ENCODE measurements at places on chromosomes 3 and 15. TPM values are rescaled to one million over a fixed set of nuclear protein-coding genes. Genes with fewer than 3 reads are reported as not detected.

The SKOR1 gene
- total RNA-seq, result 0.96 TPM

- no peak overlapping the region for H3K27ac ChIP-seq
- no peak for DNase-seq
- H3K4me1 ChIP-seq, result peaks cover 2% of the 10 kb centered on the region
- H3K4me3 ChIP-seq, result no peak overlapping the region
These were observed 2.2 kb downstream of the FAM174B start for GRCh38 chr15:92653366-92653765.

The CISH gene
- total RNA-seq, result 217 TPM

DNA sequence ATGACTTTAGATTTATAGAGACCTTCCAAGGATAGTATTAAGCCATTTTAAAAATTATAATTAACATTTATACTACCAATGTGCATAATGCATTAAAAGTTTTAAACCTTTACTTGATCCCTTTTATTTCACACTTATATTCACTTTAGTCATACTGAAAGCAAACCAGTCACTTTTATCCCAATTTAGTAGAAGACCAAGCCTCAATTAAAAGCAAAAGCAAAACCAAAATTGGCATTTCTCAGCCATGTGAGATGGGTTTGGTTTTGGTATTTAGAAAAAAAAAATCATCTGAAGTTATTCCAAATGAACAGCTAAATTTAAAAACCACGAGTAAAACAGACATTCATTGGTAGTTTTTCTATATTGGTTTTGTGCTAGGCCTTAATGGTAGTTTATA lies 249.4 kb downstream of the LPP start:
- DNase-seq, result no peak
- H3K27me3 ChIP-seq, result no peaks in the 10 kb centered on the region
- no peak overlapping the region for H3K4me3 ChIP-seq

The TM2D3 gene
- 64.6 TPM for total RNA-seq

DNA sequence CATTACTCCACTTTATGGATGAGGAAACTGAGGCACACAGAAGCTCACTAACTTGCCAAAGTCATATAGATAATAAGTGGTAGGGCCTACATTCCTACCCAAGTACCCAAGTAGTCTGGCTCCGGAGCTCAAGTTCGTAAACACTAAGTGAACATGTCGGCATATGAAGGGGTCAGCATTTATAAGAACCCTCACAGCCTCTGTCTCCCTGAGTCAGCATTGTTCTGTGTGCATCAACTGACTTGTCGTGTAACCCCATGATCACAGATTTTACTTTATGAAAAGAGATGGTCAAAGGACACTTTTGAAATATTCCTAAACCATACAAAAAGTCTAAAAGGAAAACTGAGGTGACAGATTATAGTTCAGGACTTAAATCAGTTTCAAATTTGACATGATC lies 260.1 kb upstream of the CCDC54 start:
- no peaks in the 10 kb centered on the region for H3K27me3 ChIP-seq
- DNase-seq, result no peak
- no peaks in the 10 kb centered on the region for H3K4me1 ChIP-seq
- no peaks in the 10 kb centered on the region for H3K36me3 ChIP-seq

DNA sequence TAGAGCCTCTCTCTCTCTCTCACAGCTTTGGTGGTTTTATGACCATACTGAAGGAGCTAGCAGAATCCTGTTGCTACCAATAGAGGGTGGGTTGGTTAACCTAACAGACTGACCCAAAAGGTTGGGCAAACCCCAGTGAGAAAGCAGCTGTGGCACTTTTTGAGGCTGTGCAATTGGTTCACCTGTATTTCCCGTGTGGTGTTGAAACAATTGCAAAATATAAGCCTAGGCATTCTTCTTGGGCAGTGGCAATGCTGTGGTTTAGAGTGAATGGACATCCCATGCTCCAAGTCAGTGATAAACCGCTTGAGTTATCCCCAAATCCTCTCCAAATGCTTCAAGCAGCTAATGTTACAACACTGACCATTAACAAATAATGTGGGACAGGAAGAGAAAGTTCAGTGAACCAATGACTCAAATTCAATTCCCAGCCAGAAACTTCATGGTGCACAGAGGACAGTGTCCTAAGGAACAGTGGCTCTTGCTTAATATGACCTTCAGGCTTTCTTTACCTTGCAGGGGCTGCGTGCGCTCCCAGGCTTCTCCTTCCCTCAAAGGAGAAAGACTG lies 261.9 kb upstream of the ICE2 start:
- peak; percentile 5 for DNase-seq
- no peaks in the 10 kb centered on the region for H3K36me3 ChIP-seq
- no peak overlapping the region for H3K4me3 ChIP-seq
- peaks cover 20% of the 10 kb centered on the region for H3K4me1 ChIP-seq
- H3K27me3 ChIP-seq, result no peaks in the 10 kb centered on the region
- H3K27ac ChIP-seq, result peak overlapping the region; percentile 46

The SNTN gene
- not detected for total RNA-seq
